Bronchial smooth muscle cell (primary cell): ENCODE measurements at places on chromosomes 3 and 15. TPM values are rescaled to one million over a fixed set of nuclear protein-coding genes. Genes with fewer than 3 reads are reported as not detected.

The TMEM212 gene
- not detected in 2 replicates for total RNA-seq

The PPARG gene
- 22.4 and 25.3 TPM in 2 replicates for total RNA-seq

The WDR93 gene
- total RNA-seq = 0.09 and 0.16 TPM in 2 replicates

The PFN2 gene
- 248 and 272 TPM in 2 replicates for total RNA-seq

The SKOR1 gene
- 0.16 and 0.17 TPM in 2 replicates for total RNA-seq

The TRH gene
- not detected in 2 replicates for total RNA-seq

The NRROS gene
- 0.34 and 0.63 TPM in 2 replicates for total RNA-seq

The TNFSF10 gene
- 9.2 and 9.6 TPM in 2 replicates for total RNA-seq

The FAM81A gene
- total RNA-seq = under 0.01 and 0.60 TPM in 2 replicates

The TRAT1 gene
- not detected in 2 replicates for total RNA-seq

The SLC12A8 gene
- 2.8 and 6.4 TPM in 2 replicates for total RNA-seq

The BRPF1 gene
- total RNA-seq = 10.1 and 14.3 TPM in 2 replicates

The MUC20 gene
- 0.60 and 0.95 TPM in 2 replicates for total RNA-seq

The TAGLN3 gene
- 0.69 and 4.4 TPM in 2 replicates for total RNA-seq

The MORC1 gene
- not detected in 2 replicates for total RNA-seq
